ENCODE measurements at places on chromosomes 4 and X. TPM values are rescaled to one million over a fixed set of nuclear protein-coding genes. Genes with fewer than 3 reads are reported as not detected.
A peak's percentile ranks its signal among the peaks of the same experiment; 100 is the strongest.

C4orf50 gene
- total RNA-seq, result 0.27 TPM

SPARCL1 gene
- total RNA-seq, result not detected

PAGE1 gene
- total RNA-seq, result not detected

GPRASP1 gene
- total RNA-seq, result 65.4 TPM

GPAT3 gene
- 3.5 TPM for total RNA-seq

CXCL6 gene
- not detected for total RNA-seq

NEIL3 gene
- 0.33 TPM for total RNA-seq

VCX3B gene
- not detected for total RNA-seq

ADH5 gene
- total RNA-seq, result 50.0 TPM

USP51 gene
- total RNA-seq, result 2.8 TPM

MAGEA1 gene
- not detected for total RNA-seq

PLAC8 gene
- 225 TPM for total RNA-seq

TCEAL8 gene
- 11.3 TPM for total RNA-seq

SHISA3 gene
- total RNA-seq, result not detected

- no peak for DNase-seq
These were observed 91.5 kb downstream of the HPRT1 start for GRCh38 chrX:134551376-134552048.

DNA sequence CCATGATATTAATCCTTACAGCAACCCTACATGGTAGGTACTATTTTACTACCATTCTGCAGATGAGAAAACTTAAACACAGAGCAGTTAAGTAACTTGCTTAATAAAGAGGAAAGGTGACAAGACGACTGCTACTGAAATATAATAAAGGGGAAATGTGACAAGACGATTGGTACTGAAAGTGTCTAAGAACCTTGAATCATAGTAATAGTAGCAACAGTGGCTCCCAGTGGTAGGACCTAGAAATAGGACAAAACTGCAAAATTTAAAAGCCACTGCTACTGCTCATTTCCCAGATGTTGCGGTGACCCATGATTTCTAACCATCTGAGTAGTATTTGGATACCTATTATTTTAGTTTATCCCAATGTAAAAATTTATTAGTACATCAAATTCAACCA is 89.5 kb downstream of the TASL start:
- no peak for DNase-seq

DNA sequence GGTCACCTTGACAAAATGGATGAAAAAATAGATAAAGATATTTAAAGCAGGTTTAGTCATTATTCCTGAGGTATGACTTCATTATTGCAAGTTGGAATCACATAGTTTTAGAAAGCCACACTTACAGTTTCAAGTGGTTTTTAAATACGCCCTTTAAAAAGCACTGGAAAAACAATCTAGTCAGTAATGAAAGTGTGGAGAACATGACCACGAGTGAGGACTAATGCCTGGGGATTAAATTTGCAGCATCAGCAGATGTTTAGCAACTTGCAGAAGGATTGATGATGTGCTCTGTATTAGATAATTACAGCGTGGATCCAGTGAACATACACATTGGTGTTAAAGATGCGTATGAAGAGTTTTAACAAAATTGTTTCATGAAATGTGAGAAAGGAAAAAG is 5.9 kb downstream of the SPARCL1 start:
- DNase-seq, result no peak

- no peak for DNase-seq
These were observed 166.0 kb downstream of the FBXO8 start for GRCh38 chr4:174117445-174117844.

GRCh38 chrX:19593690-19594089 is 78.4 kb upstream of the MAP3K15 start:
- no peak for DNase-seq

GRCh38 chrX:31889088-31889487 is 817.2 kb upstream of the FTHL17 start:
- no peak for DNase-seq

- no peak for DNase-seq
These were observed 412.3 kb upstream of the CXorf51A start for GRCh38 chrX:147226801-147227200.

- no peak for DNase-seq
These were observed 46.6 kb downstream of the IL13RA2 start for GRCh38 chrX:114970806-114971205.

- DNase-seq, result no peak
These were observed 71.5 kb downstream of the HPGD start for GRCh38 chr4:174450786-174451125.

DNA sequence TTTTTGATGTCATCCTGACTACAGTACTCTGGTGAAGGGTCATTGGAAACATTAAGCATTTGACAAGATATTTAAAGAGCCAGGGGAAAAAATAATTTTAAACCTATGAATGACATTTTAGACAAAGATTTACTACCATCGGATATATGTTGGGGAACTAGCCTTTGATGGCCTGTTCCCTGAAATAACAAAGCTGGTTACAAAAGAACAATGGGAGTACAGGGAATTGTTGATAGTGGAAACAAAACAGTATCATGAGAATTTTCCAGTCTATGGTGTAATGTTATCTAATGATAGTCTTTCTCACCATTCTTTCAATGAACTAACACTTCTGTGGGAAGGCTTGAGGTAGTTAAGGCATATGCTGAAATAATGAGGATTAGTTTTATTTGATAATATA is 125.9 kb upstream of the KLHL4 start:
- DNase-seq, result no peak

DNA sequence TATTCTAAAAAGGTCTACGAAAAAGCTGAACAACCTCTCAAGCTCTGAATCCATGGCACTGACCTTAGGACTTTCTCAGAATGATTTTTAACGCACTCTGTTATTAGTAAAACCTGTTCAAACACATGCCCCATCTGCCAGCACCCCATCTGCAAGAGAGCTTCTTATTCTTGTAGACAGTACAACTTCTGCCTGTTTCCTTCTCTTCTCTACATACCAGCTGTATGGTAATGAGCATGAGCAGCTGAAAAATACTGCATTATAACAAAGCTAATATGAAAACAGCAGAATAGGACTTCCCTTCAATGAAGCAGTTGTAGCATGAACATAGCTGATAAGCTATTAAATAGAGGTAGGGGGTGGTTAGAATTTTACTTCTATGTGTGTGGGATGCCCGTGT is 167.9 kb downstream of the FBXW7 start:
- DNase-seq, result no peak

- DNase-seq, result no peak
These were observed 88.7 kb upstream of the ELOVL6 start for GRCh38 chr4:110287130-110287529.

DNA sequence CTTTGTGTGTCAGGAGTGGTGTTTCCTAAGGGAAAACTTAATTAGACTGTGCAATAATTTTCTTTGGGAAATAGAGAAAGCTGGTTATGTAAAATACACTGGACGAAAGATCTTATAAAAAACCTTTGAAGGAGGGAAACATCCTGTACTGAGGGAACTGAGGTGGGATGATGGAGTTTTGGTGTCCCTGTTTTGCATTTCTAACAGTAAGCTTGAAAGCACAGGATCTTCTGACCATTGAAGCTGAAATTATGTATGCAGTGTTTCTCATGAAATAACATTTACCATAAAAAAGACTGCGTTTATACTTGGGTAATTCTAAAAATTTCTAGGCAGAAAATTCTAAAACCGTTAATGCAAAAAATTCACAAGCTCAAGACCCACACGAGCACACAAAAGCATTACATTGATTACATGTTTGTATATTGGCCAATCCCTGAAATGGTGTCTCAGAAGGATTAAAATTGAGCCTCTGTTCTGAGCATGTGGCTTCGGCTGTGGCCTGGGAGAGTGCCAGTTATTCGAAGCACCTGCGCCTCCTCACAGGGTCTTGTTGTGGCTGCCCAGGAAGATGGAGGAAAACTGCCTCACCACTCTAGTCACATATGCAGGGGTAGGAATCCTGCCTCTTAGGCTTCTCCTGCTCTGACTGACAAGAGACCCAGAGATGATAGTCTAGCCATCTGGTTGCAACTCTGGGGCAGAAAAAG is 49.5 kb downstream of the JADE3 start:
- DNase-seq, result no peak

GRCh38 chrX:13064599-13065143 is 20.3 kb upstream of the FAM9C start:
- no peak for DNase-seq

DNA sequence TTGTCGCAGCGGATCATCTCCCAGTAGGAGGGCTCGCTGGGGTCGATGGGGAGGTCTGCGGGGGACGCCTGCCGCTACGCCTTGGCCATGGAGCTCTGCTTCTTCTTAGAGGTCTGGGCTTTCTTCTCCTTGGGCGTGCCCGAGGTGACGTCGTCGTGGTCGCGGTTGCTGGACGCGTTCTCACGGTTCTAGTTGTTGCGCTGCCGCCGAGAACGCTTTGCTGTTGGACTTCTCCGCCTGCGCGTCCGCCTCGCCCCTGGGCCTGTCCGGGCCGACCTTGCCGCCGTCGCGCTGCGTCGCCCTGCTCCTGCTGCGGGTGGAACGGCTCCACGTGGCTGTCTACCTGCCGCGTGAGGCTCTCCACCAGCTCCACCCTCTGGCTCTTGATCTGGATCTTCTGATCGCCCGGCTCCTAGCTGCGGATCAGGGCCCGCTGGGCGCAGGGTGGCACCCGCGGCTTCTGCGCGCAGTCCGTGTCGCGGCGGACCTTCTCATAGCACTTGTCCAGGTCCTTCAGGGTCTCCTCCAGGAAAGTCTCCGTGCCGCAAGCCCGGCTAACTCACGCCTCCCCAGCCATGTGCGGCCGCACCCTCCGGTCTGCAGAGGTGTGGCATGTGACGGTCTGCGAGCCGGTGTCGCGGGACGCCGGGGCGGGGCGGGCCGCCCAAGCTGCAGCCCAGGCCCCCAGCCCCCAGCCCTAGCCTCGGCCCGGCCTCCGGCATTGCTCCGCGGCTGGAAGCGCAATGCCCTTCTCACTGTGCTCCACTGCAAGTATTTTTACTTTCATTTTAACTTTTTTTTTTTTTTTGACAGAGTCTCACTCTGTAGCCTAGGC is 40.5 kb upstream of the OGT start:
- peak; percentile 65 for DNase-seq

DNA sequence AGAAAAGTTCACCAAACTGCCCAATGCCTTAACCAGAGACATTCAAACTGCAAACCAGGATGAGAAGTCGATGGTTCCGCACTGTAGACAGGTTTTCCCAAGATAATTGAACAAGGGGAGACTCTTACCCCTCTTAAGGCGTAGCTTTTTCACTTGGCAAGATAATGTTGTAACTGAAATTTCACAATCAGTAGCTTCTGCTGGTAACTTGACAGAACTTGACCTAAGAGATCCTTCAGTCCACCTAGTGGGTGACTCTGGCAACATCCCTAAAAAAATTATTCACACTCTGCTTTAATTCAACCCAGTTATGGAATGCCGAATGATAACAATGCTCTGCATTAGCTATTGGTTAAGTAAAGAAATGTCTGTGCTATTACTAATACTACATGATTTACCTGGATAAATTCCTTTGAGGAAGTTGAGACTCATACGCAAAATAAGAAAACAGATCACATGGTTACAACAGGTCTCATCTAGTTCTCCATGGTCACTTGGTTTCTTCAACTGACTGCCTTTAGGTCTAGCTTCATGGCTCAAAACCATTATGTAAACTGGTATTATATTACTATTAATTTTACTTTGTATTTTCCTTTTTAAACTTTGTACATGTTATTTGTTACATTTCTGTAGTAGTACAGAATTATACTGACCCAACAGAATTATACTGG is 9.1 kb downstream of the ELF2 start:
- no peak for DNase-seq

- no peak for DNase-seq
These were observed 29.8 kb downstream of the CD99L2 start for GRCh38 chrX:150868625-150869024.

DNA sequence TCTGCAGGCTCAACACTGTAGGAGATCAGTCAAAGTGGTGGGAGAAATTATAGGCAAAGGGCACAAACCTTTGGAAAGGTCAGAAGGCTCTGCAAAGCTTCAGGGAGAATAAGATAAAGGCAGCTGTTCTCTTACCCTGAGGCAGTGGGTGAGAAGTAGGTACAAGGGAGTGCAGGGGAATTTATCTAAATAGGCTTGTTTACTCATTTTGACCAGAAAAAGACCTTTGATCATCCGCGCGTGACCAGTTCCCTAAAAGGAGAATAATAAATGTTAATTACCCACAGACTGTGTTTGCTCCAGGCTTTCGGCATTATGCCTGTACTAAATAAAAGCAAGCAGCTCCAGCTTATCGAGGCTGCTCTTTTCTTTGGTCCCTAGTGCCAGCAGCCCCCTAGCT is 9.3 kb downstream of the FGFBP2 start:
- DNase-seq, result no peak

DNA sequence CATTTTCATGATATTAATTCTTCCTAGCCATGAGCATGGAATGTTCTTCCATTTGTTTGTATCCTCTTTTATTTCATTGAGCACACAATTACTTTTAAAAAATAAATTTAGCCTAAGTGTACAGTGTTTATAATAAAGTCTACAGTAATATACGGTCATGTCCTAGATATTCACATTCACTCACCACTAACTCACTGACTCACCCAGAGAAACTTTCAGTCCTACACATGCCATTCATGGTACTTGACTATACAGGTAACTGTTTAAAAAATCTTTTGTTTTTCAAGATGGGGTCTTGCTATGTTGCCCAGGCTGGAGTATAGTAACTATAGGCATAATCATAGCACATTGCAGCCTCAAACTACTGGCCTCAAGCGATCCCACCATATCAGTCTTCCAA is 348.1 kb downstream of the RAPGEF2 start:
- no peak for DNase-seq

- no peak for DNase-seq
These were observed at the start of gene MTNR1A for GRCh38 chr4:186554914-186555827. TSS of gene MTNR1A (minus strand) at chr4:186555567. CDS start at chr4:186555365, 202 bp downstream.

- no peak for DNase-seq
These were observed 101.4 kb upstream of the RAB40AL start for GRCh38 chrX:102835504-102836146.

- no peak for DNase-seq
These were observed 121.0 kb downstream of the PPA2 start for GRCh38 chr4:105352826-105353225.

DNA sequence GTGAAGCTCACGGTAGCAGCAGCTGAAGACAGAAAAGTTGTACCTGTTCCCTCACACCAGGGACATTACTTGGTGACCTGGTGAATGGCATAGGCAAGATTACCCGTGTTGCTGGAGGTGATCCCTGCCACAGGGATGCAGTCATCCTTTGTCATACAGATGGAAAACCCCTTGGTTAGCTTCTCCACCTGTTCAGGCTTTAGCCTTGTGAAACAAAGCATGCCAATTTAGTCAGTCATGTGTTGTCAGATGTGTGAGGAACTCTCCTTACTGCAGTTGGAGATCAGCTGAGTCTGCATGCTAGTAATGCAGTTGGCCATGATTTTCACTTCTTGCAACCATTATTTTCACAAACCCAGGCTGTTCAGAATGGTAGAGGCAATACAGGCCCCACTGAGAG is 41.0 kb downstream of the AMELX start:
- DNase-seq, result no peak

GRCh38 chr4:133143775-133144430 is 5.2 kb upstream of the PCDH10 start:
- DNase-seq, result no peak

All from CD8-positive, alpha-beta T cell (primary cell).